ENCODE measurements at places on chromosomes 2 and 18. TPM values are rescaled to one million over a fixed set of nuclear protein-coding genes. Genes with fewer than 3 reads are reported as not detected.

- DNase-seq, result no peak
These were observed 341.1 kb downstream of the ARL6IP6 start for GRCh38 chr2:153059338-153060052.

- DNase-seq, result no peak
These were observed 240.9 kb downstream of the RNF152 start for GRCh38 chr18:61651880-61652268.

DNA sequence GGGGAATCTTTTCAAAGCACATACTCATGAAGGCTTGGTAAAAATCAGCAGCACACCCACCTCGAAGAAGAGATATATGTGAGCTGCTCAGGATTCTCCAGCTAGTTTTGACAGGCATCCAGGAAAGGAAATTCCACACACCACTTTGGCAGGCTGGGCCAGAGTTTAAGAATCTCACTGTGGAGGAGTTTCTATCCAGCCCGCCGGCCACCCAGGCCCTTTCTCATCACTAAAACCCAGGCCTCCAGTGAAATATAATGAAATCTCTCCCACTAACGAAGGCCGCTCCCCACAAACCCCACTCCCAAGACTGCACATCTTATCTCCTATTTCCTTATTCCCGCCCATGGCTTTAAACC is 202.0 kb downstream of the GLI2 start:
- no peak for DNase-seq

DNA sequence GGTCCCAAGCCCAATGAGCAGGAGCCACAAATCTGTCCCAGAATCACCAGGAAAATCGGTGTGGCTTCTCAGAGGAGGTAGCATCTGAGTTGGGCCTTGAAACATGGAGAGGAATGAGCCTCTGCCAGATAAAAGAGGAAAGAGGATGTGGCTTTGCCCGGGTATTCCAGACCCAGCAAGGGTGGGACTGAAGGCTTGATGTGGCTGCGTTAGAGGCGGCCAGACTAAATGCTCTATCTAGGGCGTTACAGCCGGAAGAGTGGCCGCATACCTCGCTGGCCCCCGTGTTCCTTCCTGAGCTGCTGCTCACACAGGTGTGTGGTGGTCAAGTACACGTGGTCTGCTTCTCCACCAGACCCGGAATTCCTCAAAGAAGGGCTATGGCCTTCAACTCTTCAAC is 33.9 kb upstream of the POMC start:
- no peak for DNase-seq

- DNase-seq, result no peak
These were observed 121.6 kb downstream of the PTGR3 start for GRCh38 chr18:75087119-75088020.

NETO1 gene
- total RNA-seq, result 6.0 TPM

SLC14A1 gene
- total RNA-seq, result 5.5 TPM

Measured in sciatic nerve (tissue), 2 donors.